ENCODE measurements at places on chromosomes 2 and 18.
A peak's percentile ranks its signal among the peaks of the same experiment; 100 is the strongest.

DNA sequence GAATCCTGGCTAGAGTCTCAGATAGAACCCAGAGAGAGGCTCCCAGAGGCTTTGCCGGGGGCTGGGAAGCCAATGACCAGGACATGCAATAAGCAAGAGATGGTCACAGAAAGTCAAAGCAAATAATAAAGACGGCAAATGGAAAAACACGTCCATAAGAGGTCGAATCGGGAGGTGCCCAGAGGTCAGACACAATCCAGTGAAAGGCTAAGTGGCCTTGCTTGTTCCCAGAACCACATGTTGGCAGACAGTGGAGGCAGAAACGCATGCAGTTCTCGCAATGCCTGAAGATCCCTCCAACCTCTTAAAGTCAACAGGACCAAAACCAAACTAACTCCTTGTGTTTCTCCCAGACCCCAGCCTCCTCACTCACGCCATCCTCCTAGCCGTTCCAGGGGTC lies 3.0 kb downstream of the CYB5A start:
- DNase-seq = no peak

DNA sequence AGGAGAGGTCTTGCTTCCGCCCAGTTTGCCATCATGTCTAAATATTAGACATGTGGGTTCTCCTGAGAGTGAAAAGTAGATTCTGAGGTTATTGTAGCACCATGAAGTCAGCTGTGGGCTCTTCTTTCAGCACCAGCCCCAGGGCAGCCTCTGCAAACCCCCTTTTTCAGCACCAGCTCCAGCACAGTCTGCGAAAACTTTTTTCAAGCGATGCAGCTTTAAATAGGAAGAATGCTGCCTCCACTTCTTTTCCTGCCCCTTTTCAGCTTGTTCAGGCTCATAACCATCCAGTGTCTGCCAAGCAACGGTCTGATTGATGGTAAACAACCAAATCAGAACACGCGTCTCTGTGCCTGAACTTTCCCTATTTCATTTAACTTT lies at the start of gene COL5A2:
COL5A2 (minus strand) TSS at position 192 of the 381 bp plus-strand sequence; CDS start at position 35, 157 bp downstream.
- DNase-seq = peak; percentile 23

- DNase-seq = no peak
These were observed 15.6 kb downstream of the IL1R1 start for GRCh38 chr2:102158011-102158755.

DNA sequence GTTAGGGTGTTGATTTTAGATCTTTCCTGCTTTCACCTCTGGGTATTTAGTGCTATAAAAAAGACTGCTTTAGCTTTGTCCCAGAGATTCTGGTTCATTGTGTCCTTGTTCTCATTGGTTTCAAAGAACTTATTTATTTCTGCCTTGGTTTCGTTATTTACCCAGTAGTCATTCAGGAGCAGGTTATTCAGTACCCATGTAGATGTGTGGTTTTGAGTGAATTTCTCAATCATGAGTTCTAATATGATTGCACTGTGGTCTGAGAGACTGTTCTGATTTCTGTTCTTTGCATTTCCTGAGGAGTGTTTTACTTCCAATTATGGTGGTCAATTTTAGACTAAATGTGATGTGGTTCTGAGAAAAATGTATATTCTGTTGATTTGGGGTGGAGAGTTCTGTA lies 167.1 kb upstream of the KYNU start:
- DNase-seq = no peak

- no peak for DNase-seq
These were observed 747.1 kb upstream of the FSHR start for GRCh38 chr2:49901202-49902065.

- no peak for DNase-seq
These were observed 591.3 kb upstream of the ZNF804A start for GRCh38 chr2:184006998-184007397.

DNA sequence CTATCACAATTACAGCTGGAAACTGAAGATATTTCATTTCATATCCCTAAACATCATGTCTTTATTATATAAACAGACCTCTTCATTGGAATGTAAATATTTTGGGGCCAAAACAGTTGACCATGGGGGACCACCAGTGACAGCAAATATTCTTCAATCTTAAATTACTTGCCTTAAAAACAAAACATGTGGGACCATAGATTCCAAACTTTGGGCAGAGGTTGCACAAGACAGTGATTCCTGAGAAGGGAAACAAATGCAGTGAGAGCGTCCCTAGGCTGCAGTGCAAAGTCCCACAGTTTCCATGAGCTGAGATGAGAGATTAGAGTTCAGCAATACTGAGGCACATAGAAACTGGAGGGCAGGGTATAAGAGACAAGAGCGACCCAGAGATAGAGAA lies 818.9 kb downstream of the CBLN2 start:
- no peak for DNase-seq

GRCh38 chr2:64950226-64951160 lies 38.7 kb upstream of the SLC1A4 start:
- no peak for DNase-seq

DNA sequence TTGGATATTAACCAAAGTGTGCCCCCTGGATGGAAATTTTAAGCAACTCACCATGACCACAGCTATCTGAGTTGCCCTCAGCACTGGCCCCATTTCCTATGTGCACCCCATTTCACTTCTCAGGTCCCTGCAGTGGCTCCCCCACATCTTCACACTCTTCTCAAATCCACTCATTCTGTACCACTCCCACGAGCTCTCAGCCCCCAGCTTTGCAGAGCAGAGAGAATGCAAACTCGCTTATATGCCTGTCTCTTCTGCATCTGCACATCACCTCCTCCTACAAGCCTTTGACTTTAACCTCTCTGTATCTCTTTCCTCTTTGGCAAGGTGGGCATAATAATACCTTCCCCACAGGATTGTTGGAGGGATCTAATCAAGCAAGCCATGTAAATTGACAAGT lies 46.2 kb downstream of the DPYSL5 start:
- no peak for DNase-seq

GRCh38 chr2:160299540-160299939 lies 99.5 kb upstream of the ITGB6 start:
- no peak for DNase-seq

DNA sequence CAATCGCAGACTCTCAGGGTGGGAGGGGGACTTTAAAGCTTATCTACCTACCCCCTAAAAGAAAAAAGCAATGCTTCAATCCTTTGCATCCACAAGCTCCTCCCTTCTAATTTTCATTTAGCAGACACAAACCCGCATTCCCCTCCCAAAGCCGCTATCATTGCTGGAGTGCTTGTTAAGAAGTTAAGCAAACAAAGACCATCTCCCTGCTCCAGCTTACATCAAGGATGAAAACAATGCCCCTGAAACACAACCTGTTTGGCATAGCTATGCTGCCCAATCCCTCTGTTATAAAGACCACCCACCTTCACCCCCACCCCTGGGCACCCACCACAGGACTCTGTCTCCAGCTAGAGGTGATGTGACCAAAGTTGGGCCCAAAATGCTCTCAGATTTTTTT lies 33.0 kb downstream of the REEP1 start:
- no peak for DNase-seq

DNA sequence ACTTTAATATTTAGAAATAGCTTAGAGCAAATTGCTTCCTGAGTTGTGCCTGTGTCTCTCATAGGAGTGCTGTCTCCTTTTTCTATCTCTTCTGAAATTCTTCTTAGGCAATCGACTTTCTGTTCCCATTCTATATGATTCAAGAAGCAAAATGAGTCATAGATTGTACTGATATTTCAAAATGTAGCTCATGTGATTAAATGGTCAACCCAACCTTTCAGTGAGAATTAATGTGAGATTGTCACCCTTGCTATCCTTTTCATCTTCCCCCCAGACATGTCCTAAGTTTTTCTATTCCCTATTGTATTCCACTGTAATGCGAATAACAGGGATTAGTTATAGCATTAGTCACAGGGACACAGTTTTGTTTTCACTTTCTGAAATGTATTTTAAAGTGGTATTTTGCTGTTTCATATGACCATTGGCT lies 413.6 kb downstream of the THSD7B start:
- DNase-seq = no peak
